ENCODE measurements at places on chromosomes 12 and 14.

- DNase-seq: no peak
These were observed 62.7 kb downstream of the GALNT4 start for GRCh38 chr12:89461649-89462612.

DNA sequence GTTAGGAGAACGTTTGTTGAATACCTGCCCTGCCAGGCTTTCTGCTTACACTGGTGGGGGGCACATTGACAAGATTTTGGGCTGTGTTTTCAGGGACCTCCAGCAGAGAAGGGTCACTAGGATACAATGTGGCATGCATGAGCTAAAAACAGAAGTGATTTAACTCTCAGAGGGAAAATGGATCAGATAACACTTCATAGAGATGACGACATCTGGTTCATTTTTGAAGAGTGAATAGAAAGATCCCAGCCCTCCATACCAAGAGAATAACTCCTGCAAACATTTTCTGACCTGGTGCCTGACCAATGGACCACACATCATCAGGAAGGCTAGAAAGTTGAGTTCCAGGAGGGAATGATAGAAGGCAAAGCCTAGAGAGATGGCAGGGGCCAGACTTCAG, 33.7 kb downstream of the CKB start:
- no peak for DNase-seq

- DNase-seq: peak; percentile 69
These were observed 848 bp downstream of the CTDSP2 start for GRCh38 chr12:57845478-57846284.

- no peak for DNase-seq
These were observed 5.2 kb downstream of the KRT84 start for GRCh38 chr12:52380271-52380694.

Measured in stimulated activated naive CD4-positive, alpha-beta T cell treated with Interleukin-2 at 50 U/mL for 16 hours (primary cell).